ENCODE measurements at places on chromosomes 2 and 18.

DNA sequence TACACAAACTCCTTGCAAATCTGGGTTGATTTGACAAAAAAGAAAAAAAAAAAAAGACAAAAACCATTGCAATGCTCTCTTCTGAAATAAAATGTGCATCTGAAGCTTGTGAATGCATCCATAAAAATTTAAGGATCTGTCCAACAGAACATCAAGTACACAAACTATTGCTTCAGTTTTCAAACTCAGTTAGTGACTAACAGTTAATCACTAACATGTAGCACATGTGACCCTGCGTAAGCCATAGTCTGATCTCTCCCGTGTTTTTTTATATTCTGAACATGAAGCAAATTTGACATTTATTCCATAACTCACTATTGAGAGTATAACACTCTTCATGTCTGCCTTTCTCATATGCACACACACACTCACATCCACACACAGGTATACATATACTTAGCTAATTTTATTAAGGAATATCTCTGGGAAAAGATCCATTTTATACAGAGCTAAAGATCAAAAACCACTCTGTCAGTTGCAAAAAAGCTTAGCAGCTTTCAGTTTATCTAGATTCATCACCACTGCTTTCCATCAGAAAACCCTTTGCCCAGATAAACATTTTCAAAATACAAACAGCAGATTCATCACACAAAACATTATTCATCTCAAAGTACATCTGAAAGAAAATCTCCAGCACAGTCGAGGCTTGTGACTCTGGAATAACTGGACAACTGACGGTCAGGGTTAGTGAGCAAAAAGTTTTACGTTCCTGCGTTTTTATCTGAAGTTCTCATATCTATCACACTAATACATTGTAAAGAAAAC is 1000.4 kb upstream of the ACVR2A start:
- H3K4me1 ChIP-seq = no peaks in the 10 kb centered on the region
- H3K27ac ChIP-seq = no peak overlapping the region
- DNase-seq = no peak
- no peaks in the 10 kb centered on the region for H3K36me3 ChIP-seq

DNA sequence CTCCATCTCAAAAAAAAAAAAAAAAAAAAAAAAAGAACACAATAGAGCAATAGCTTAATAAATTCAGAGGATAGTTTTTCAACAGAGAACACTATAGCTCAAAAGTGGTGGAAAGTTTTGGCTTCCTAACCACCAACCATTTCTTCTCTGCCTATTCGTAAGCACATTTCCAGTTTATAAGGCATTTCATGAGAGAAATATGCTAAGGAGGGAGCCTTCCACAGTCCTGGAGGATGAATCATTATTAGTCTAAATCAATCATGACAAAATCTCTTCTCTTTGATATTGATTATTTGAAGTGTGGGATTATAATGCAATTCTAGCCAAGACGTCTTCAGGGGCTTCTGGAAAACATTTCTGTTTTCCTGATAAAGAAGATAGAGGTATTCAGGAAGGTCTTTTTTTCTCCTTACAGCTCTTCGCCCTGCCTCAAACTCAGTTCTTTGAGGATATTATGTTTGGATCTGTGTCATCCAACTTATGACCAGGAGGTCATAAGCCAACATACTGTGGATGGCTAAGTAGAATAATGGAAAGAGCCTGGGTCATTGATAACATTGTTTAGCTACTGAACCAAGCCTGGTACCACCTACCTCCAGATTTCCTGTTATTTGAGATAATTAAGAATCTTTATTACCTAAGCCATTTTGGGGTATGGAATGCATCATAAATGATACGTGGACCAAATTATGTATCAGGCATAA is 207.3 kb downstream of the TRIB2 start:
- no peak for DNase-seq
- H3K4me3 ChIP-seq = no peak overlapping the region
- no peaks in the 10 kb centered on the region for H3K4me1 ChIP-seq
- no peaks in the 10 kb centered on the region for H3K36me3 ChIP-seq

GRCh38 chr2:2926009-2926857 is 451.4 kb downstream of the EIPR1 start:
- H3K27me3 ChIP-seq = peaks cover 14% of the 10 kb centered on the region
- H3K36me3 ChIP-seq = no peaks in the 10 kb centered on the region
- no peak overlapping the region for H3K4me3 ChIP-seq
- H3K27ac ChIP-seq = no peak overlapping the region
- DNase-seq = no peak

DNA sequence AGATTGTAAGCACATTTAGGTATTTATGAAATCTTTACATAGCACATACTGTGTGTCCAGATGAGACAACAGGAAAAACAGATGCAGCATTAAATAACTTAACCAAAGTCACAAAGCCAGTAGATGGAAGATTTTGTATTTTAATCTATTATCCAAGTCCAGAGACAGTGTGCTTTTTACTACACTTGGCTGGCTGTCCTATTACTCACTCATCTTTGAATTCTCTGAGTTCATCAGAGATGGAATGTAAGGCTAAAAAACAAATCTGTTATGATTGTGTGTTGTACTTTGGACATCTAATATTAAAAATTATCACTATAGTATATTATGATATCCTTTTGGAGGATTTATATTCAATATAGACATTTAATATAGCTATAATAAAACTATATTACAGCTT is 1189.4 kb downstream of the DSC3 start:
- H3K27ac ChIP-seq = no peak overlapping the region
- no peaks in the 10 kb centered on the region for H3K27me3 ChIP-seq
- DNase-seq = no peak
- H3K4me1 ChIP-seq = no peaks in the 10 kb centered on the region

DNA sequence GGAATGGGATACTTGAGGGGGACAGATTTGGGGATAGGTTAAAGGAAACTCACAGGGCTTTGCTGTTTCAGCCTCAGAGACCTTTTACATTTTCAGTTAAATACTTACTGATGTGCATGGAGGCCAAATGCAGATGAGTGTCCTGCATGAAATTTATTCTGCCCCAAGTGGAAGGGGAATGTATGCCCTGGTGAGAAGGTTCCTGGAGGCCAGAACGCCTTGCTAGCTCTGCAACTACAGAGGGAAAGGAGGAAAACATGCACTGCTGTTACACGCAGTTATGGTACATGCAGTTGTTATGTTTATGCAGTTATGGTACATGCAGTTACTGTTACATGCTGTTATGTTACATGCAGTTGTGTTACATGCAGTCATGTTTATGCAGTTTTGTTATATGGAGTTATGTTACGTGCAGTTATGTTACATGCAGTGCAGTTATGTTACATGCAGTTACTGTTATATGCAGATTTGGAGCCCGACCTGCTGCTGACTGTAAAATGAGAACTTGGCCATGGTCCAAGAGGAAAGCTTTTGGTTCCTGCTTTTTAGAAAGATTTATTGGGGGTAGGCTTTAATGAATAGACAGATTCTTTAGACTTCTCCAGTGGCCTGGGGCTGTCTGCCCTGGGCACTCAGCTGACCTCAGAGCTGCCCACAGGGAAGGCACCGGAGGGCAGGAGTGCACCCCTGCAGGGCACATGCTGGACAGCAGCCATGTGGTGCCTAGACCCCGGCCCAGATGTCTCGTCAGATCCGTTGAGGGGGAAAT is 84.1 kb downstream of the LDLRAD4 start:
- no peak for DNase-seq
- peaks cover 3% of the 10 kb centered on the region for H3K27me3 ChIP-seq
- H3K36me3 ChIP-seq = peaks cover 9% of the 10 kb centered on the region
- peaks cover 44% of the 10 kb centered on the region for H3K4me1 ChIP-seq
- peak overlapping the region; percentile 81 for H3K27ac ChIP-seq

DNA sequence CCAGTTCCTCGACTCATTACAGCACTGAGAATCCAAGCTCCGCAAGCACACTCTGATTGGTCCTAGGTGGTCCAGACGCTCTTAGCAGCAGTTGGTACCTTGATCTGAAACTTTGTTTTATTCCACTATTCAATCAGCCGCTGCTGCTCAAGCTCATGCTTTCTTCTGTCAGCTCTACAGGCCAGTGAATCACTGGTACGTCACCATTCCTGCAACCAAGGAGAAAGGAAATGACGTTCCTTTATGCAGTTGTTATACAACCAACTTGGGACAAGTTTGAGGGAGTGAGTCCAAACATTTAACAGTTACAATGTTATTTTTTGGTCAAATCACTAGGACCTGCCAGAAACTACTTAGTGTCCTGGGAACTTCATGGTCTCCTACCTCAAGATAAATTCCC is 398.8 kb upstream of the TMEFF2 start:
- no peaks in the 10 kb centered on the region for H3K4me1 ChIP-seq
- H3K36me3 ChIP-seq = no peaks in the 10 kb centered on the region
- no peak for DNase-seq
- no peak overlapping the region for H3K4me3 ChIP-seq
- H3K27me3 ChIP-seq = no peaks in the 10 kb centered on the region
